ENCODE measurements at places on chromosomes 4 and X.

GRCh38 chr4:38503689-38504395 lies 160.2 kb upstream of the KLF3 start:
- DNase-seq, result no peak

- no peak for DNase-seq
Measured at GRCh38 chr4:85496126-85496849, 21.3 kb downstream of the ARHGAP24 start.

- no peak for DNase-seq
Measured at GRCh38 chr4:172983014-172983413, 185.6 kb upstream of the GALNT7 start.

DNA sequence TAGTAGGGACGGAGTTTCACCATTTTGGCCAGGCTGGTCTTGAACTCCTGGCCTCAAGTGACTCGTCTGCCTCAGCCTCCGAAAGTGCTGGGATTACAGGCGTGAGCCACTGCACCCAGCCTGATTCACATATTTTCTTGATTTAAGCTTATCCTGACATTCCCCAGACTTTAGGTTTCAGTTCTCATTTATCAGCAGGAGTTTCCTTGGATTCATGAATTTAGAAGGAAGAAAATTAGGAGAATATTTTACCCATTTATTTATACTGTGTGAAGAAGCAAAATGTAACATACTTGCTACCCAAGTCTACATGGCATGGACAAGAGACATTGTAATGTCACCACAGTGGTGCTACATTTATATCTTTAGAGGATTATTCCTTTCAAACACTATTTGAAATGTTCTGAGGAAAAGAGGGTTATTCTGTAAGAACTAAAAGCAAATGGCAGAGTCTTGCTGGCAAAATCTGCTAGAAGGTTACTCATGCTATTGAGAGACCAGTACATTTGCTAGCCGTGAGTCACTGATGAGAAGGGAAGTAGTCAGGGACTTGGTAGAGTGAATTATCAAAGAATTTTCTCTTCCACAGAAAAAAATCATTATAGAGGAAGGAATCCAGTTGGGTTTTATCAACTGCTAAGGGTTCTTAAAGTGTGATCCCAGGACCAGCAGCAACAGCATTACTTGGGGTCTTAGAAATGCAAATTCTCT lies 26.1 kb upstream of the CFAP299 start:
- no peak for DNase-seq

DNA sequence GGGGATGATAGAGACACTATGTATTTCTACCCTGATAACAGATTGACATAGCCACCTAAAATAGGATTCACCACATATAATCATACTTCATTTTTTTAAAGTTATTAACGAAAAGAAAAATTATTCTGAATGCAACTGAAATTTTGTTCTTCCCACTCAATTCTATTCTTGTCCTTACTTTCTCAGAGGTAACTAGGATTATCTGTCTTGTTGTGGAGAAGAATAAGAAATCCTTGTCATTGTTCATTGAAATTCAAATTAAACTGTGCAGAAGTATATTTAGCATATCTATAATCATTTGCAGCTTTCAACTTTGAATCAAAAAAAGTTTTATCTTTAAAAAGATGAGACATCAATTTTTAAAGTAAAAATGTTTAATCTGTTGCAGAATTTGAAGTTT lies 40.4 kb upstream of the PRR27 start:
- DNase-seq, result no peak

GRCh38 chrX:21855937-21856415 lies at the start of gene YY2:
Gene YY2 (plus strand): TSS chrX:21855987. CDS start chrX:21856485, 498 bp downstream.
- DNase-seq, result no peak

DNA sequence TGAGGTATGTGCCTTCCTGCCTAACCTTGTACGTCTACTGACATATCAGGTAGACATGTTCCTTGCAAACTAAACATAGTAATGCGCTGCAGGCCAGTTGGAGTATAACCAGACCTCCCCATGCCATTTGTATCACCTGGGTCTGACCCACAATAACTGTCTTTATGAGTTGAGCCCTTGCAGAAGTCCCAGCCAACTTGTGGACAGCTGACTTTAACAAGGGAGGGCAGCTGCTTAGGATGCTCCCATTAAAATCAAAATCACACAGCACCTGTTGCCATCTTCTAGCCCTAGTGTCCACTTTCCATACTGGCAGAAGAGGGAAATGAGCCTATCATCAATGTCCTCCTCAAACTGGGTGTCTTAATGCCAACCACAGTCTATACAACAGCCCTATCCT lies 41.6 kb downstream of the KANTR start:
- DNase-seq, result no peak

DNA sequence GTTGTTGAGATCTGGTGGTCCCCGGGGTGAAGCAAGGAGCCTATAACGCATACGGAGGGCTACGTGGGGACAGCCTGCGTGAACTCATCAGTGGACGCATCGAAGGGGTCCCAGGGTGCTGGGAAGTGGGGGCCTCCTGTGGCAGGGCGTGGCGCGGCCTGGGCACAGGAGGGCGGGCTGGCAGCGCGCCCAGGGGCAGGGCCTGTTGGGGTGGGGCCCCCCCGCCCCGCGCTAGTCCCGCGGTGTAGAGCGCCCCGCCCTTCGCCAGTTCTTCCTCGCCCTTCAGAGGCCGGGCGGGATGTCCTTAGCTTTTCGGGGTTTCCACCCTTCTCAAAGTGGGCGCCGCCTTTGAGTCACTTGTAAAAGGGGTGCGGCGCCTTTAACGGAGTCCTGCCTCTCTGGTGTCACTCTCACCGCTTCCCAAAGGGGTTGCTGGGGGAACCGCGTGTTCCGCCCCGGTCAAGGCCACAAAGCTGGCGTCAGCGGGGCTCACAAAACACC lies 632 bp downstream of the PLP2 start:
- peak; percentile 68 for DNase-seq

DNA sequence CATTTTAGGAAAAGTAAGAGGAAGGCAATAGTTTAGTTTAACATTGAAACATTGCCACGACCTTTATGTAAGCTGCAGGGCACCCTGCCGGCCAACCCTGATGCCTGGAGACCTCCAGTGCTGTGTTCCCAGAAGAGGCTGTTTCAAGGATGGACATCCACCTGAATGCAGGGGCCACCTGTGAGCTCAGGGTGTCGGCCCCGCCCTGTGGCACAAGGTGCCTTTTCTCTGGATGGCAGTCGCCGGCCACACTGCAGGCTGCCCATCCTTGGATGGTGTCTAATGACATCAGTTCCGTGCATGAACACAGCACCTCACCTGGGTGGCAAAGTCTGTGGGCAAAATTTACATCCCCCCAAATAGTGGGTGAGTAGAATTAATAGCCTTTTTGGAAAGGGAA lies 180.0 kb downstream of the AFAP1 start:
- DNase-seq, result no peak

- no peak for DNase-seq
Measured at GRCh38 chr4:69095301-69095731, 958 bp upstream of the UGT2B7 start.

Measured in heart left ventricle (tissue), 16 donors.